ENCODE measurements at places on chromosomes 13 and 19.

DNA sequence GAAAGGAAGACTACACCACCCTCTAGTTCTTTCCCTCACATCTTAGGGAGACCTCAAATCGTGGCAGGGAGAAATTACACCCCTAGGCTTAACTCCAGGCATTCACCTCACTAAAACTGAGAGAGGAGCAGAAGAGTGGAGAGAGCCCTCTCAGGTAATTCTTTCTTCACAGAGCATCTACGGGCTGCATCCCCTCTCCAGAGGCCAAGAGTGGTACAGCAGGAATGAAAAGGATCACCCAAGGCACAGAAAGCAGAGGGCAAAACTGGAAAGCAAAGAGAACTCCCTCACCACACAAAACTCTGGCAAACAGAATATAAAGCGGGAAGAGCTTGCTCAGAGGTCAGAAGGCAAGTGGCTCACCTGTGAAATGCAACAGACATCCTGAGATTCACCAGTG, 661.2 kb downstream of the TBC1D4 start:
- DNase-seq = no peak

- DNase-seq = no peak
Observed at GRCh38 chr13:43185226-43185625, 161.8 kb downstream of the DNAJC15 start.

DNA sequence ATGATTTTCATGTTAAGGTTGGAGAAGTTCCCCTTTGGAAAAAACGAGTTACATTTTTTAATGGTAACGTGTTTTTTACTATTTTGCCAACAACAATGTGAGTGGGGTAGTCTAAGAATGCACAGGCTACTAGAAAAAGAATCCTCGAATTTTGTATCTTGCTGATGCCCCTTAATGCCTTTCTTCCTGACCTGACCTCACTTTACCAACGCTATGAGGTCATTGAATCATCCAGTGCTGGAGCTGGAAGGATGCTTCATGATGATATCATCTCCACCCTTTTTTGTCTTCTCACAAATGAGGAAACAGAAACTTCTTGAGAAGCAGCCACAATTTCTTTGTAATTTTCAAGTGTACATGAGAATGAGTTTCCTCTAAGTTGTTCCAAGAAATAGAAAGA, 8.2 kb upstream of the UBL3 start:
- DNase-seq = no peak

DNA sequence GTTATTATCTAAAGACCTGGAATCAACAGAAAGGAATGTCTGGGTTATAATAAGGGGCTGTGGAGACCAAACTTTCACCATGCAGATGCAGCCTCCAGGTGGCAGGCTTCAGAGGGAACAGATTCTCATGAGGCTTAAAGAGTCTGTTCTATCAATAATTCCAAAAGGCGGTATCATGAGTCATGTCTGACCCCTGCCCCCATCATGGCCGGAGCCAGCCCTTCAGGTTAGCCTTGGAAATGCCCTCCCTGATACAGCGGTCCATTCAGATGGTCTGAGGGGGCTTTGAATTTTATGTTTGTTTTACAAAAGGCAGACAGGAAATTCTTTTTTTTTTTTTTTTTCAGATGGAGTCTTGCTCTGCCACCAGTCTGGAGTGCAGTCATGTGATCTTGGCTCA, 21.7 kb upstream of the LAMP1 start:
- peak; percentile 70 for DNase-seq

- DNase-seq = no peak
Observed at GRCh38 chr19:11296264-11296663, 304 bp downstream of the TSPAN16 start.

GRCh38 chr13:47718556-47718955, 282.5 kb downstream of the SUCLA2 start:
- DNase-seq = no peak

DNA sequence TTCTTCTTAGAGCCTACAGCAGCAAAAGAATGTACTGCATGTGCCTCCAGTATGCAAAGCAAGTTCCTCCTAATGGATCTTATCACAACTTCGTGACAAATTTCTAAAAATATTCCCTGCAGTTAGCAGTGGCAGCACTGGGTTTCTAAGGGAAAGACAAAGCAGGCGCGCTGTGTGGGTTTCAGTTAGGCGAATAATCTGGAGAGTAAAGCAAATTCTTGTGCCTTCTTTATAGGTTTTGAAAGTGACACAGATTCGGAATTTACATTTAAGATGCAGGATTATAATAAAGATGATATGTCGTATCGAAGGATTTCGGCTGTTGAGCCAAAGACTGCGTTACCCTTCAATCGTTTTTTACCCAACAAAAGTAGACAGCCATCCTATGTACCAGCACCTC, 167.9 kb downstream of the LMO7 start:
- no peak for DNase-seq

- no peak for DNase-seq
Observed at GRCh38 chr13:30410705-30411125, 11.6 kb upstream of the UBE2L5 start.

DNA sequence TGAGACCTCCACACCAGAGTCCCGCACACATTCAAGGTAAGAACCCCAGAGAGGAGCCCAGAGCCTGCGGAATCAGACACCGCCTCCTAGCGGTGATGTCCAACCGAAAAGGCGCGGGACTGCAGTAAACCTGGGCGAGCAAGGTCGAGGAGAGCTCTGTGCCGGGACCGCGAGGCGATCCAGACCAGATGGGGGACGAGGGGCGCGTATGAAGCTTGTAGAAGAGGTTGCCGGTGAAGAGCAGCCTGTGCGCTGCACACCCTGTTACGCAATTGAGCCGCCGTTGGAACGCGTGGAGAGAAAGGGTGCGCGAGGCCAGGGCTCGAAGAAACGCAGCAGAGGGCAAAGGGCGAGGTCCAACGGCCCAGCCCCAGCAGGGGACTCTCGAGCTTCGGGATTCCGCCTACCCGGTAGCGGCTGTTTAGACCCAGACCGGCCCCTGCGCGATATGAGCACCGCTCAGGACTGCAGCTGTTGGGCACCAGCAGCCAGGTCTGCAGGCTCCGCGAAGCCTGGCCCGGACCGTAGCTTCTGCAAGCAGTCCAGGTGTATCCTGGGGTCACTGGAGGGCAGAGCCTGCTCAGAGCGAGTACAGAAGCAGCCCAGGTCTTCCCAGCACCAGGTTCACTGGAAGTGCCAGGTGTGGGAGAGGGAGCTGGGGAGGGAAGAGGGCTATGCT, 65.9 kb upstream of the ZNF599 start:
- no peak for DNase-seq

- no peak for DNase-seq
Observed at GRCh38 chr19:45782820-45783785, 813 bp upstream of the DMPK start.

- DNase-seq = peak; percentile 39
Observed at GRCh38 chr19:6677883-6678689, 8.1 kb upstream of the TNFSF14 start.

DNA sequence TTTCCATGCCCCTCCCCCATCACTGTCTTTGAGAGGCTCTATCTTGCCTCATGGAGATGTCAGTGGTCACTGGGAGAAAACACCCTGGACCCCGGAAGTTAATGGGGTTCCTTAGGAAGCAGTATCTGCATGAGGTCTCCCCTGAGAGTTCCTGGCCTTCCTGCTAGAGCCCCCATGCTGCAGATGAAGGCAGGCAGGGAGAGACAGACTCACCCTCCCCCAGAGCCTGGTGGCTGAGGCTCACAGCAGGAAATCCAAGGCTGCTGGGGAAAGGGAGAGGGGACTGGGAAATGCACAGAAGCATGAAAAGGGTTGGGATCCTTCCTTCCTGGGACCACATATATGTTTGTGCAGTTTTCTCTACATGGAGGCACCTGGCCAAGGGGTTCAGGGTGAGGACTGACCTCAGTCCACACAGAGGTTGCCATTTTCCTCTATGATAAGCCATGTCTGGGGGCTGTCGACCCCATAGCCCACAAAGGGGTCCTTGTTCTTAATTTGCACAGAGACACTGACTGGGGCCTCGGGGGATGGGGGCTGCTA, 95.4 kb downstream of the RNASEH2B start:
- DNase-seq = no peak

GRCh38 chr13:35865341-35866240, 265.6 kb downstream of the DCLK1 start:
- DNase-seq = no peak

DNA sequence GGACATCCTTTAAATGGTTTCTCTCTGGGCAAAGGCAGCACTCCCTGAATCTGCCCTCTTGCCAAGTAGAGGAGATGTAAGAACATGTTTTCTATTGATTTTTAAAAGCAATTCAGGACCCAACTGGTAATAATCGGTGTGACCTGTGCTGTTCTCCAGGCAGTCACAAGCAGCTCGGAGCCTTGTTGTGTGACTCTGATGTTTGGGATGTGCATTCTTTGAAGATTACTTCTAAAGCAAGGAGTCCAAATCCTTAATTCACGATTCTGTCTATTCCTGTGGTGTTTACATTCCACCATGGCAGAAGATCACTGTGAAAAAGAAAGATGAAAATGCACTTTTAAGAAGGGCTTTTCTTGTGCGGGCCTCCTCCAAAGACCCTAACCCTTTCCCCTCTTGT, 122.3 kb upstream of the ZNF536 start:
- no peak for DNase-seq

- DNase-seq = no peak
Observed at GRCh38 chr13:30074955-30075614, 224.7 kb upstream of the UBL3 start.

Data from NCI-H526 (cell line).